ENCODE measurements at places on chromosomes 16 and 17.

- DNase-seq = no peak
Observed at GRCh38 chr17:1452836-1453235, 3.2 kb downstream of the CRK start.

- DNase-seq = no peak
Observed at GRCh38 chr17:80220736-80221215, 549 bp downstream of the SLC26A11 start.

DNA sequence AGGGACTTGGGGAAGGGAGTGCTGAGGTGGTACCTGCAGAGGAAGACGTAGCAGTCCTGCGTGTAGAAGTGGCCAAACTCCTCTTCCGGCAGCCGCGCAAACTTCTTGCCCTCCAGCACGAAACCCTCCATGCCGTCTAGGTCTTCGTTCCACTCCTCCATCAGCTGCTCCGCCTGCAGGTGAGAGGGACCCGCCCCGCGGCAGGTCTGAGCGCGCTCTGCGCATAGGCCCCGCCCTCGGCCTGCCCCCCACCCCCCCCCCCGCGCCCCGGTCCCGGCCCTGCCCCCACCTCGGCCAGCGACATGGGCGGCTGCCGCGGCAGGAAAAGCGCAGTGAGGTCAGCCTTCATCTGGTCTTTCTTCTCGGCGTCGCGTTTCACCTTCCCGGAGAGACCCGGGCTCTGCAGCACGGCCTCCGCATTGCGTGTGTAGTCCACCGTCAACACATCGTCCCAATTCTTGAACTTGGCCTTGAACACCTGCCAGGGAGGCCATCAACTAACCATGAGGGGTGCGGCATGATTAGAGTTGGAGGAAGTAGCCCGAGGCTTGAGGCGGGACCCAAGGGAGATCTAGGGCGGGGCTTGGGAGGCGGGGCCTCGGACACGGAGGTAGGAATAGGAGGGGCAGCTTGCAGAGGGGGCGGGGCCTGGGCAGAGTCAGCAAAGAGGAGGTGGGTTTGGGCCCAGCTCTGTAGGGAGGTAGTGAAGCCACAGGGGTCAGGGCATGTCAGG is 11.5 kb downstream of the FLII start:
- no peak for DNase-seq

GRCh38 chr16:89051521-89052166 is 42.0 kb upstream of the ACSF3 start:
- no peak for DNase-seq

DNA sequence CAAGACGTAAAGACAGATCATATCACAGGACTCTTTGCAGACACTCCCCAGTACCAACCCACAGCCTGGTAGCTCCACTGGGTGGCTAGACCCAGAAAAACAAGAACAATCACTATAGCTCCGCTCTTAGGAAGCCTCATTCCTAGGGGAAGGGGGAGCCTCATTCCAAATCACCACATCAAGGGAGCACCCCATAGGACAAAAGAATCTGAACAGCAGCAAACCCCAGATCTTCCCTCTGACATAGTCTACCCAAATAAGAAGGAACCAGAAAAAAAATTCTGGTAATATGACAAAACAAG is 237.8 kb downstream of the CEP112 start:
- DNase-seq = no peak

DNA sequence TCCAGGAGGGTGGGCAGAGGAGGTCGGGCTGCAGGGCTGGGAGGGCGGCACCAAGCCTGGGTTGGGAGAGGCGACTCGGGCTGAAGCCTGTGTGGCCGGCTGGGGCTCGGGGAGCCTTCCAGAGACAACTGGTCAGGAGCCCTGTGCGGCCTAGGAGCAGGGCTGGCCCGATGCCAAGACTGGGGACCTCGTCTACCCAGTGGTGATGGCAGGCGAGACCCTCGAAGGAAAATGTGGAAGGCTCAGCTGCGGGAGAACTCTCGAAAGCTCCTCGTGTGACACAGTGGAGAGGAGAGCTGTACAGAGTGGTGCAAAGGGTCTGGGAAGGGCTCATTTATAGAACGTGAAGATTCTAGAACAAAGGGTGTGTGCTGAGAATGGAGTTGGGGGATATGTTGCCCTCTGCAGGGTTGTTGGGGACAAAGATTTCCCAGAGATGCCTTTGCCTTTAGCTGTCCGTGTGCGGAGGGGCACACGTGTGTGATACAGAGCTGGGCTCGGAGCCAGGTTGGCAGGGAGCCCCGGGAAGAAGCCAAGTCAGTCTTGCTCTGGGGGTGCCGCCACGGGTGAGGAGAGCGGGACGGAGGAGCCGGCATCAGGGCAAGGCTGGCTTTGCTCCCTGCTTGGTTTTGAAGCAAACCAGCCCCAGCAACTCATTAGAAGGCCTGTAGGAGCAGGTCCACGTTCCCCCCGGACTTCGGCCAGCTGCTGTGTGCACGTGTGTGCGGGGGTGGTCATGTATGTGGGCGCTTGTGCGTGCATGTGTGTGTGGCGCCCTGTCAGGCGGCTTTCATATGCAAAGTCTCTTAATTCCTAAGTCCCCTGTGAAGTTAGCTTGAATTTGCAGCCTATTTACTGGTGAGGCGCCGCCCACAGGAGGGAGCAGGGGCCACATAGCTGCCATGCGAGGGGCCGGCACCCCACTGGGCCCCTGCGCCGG is 132.4 kb upstream of the CHMP6 start:
- DNase-seq = no peak

DNA sequence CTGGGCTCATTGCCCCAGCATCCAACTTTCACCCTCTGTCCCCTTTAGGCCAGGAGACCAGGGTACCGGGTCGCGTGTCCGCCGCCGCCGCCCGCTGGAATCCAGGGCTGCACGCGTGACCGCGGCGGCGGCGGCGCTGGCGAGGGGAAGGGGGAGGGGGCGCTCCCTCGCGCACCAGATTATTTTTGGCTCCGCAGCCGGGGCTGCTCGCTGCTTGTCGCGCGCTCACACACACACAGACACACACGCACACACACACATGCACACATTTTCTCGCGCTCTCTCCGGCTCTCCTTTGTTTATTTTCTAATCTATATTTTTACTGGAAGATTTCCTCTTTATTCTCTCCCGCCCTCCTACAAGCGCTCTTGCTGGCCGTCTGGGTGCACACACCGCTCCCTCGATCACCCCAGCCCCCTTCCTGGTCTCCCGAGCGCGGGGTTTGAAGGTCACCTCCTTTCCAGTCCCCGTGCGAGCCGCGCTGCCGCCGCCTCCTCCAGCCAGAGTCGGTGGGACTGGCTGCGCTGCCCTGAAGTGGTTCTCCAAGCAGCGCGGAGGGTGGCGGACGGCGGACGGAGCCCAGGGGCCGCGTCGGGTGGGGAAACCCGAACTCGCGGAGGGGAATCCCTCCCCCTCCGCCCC is 921.4 kb upstream of the EEF2KMT start:
- no peak for DNase-seq
